ENCODE measurements at places on chromosomes 11 and 22.

GRCh38 chr22:38296372-38296771 is 20.9 kb downstream of the CSNK1E start:
- no peak for DNase-seq

- DNase-seq, result no peak
Measured at GRCh38 chr22:44159221-44159620, 21.5 kb upstream of the PARVG start.

- no peak for DNase-seq
Measured at GRCh38 chr11:57339328-57339727, 1.2 kb downstream of the P2RX3 start.

DNA sequence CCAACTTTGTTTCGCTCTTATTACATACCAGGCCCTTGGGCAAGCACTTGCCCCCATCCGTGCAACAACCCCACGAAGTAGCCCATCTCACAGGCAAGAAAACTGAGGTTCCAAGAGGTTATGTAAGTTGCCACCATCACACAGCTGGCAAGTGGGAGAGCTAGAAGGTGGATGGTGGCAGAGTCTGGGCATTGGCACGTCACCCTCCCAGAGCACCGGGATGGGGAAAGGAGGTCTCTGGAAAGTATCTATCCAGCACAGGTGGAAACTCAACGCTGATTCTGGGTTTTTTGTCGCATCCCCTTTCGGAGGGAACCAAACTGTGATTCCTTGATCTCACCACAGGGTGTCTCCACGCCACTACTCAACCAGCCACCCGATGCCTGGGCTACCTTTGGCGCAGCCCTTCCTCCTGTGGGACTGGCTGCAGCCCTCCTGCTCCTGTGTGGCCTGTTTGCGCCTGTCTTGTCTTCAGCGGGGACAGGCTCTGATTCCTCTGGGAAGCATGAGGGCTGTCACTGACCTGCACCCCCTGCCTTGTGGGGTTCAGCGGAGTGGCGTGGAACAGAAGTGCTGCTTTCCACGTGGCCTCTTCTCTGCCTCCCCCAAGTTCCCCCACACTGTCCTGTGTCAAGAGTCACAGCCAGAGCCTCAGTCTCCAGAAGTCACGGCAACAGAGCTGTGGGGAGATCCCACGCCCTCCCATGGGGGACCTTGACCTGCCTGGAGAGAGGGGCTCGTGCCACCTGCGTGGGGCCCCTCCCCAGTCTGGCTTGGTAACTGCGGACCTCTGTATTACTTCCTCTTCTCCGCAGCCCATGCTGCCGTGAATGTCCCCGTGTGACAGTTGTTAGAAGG is 34.4 kb upstream of the TRIM29 start:
- DNase-seq, result no peak

GRCh38 chr22:22154040-22154439 is 90.5 kb upstream of the VPREB1 start:
- DNase-seq, result no peak

- no peak for DNase-seq
Measured at GRCh38 chr11:101407324-101407723, 176.5 kb downstream of the TRPC6 start.

- DNase-seq, result no peak
Measured at GRCh38 chr11:8934742-8935488, 2.2 kb upstream of the C11orf16 start.

- DNase-seq, result no peak
Measured at GRCh38 chr11:16252373-16252772, 104.0 kb downstream of the SOX6 start.

DNA sequence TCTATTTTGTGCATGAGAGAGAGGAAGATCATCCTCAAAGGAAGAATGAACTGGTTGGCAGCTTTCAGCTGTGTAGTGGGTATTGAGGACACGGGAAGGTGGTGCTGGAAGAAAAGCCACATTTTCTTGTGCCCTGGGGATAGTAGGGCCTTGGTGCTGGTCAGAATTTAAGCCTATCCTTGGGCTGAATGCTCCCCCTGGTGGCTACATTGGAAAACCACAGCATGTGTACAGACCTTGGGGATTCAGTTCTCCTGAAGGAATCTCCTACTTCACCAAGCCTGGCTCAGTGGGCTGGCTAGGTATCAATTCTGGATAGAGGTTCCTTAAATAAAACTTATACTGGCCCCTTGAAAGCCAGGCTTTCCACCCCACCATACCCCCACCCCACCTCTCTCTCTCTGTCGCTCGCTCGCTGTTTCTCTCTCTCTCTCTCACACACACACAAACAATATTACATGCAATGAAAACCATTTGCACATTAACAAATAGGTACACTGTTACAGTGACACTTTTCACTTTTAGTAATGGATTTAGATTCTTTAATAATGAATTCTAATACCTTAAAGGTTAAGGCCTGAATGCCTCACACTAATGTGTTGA is 2.8 kb upstream of the OR51M1 start:
- DNase-seq, result peak; percentile 30

- no peak for DNase-seq
Measured at GRCh38 chr11:10982704-10983510, 125.1 kb upstream of the ZBED5 start.
